CD4-positive, alpha-beta T cell treated with Interleukin-10 for 1 hour (primary cell): ENCODE measurements at places on chromosomes 16 and 17.

DNA sequence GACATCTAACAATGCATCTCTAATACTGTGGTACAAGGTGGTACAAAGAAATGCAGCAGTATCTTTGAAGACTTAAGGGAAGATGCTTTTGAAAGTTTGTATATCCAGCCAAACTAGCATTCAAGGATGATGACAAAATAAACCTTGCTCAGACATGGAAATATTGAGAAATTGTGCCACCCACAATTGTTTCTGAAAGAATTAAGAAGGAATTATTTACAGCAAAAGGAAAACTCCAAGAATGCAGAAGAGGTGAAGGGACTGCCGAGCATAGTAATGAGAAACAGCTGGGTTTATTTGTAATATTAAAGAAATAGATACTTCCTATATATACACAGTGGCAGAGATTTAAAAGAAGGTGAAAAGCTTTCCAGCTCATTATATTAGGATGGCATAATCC lies 29.5 kb downstream of the PMFBP1 start:
- DNase-seq, result no peak

- no peak for DNase-seq
Measured at GRCh38 chr17:29864615-29865014, 65.4 kb downstream of the SSH2 start.

DNA sequence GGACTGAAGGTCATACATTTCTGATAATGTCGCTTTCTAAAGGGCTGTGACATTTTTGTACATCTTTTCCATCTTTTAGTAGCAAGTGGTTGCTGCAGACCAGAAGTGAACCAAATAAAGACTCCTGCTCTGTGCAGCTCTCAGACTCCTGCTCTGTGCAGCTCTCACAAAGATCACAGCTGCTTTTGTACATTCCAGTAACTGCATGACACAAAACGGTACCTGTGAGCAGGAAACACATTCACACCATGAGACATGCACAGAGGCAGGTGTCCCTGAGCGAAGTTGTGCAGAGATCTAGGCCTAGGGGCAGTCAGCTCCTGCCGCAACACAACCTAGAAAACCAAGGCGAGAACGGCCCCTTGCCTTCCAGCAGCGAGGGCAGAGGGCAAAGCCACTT lies 67.5 kb downstream of the KLHDC4 start:
- DNase-seq, result no peak

DNA sequence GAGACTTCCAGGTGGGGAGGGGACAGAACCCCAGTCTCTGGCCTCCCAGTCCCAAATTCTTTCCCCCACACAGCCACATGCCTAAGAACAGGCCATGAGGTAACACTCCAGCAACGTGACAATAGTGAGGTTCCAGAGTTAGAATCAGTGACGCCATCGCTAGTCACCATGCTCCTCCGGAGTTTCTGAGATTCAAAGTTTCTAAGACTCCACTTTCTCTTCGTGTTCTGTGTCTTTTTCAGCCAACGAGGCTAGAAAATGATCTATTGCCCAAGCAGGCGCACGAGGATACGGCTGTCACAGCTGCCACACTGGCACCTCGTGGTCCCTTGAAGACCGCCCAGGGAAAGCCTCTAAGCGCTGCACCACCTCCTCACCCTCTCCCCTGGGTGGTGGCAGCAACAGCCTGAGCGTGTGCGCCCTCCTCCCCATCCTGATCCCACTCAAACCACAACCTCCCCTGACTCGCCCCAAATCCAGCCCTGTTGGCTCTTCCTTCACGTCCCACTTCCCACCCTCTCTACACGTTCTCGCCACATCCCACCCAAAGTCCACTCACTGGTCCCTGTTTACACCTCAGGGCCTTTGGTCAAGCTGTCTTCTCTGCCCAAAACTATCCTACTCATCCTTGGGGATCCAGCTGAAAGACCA lies 1.0 kb downstream of the MCRIP1 start:
- peak; percentile 48 for DNase-seq

DNA sequence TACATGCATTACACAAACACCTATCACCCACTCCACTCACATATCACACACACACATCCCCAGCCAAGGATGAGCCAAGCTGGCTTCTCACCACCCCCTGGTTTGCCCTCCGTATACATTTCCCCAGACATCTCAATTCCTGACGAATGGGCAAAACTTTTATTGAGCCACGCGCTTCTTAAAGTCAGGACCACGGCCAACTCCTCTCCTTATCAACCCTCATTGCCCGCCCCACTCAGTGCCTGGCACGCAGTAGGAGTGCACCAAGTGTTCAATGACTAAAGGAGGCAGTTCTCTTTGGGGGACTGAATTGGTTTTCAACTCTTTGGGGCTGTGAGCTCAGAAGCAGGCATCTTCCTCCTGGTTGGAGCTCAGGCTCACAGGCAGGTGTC lies 22.5 kb upstream of the C16orf78 start:
- DNase-seq, result no peak

DNA sequence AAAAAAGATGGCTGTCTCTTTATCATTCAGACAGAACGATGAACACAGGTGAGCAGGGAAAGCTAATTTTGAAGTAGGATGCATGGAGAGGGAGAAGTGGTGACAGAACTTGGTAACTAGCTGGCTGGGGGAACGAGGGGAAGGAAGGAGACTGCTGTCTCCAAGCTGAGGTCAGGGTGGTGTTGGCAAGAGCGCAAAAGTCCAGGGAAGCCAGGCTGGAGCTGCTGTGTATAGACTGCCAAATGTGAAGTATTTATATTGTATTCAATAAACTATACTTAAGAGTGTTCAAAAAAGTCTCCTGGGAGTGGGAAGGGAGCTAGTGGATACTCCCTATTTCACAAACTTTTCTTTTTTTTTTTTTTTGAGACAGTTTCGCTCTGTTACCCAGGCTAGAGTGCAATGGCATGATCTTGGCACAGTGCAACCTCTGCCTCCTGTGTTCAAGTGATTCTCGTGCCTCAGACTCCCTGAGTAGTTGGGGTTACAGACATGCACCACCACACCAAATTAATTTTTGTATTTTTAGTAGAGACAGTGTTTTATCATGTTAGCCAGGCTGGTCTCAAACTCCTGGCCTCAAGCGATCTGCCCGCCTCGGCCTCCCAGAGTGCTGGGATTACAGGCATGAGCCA lies 8.2 kb downstream of the TMEM106A start:
- DNase-seq, result no peak

DNA sequence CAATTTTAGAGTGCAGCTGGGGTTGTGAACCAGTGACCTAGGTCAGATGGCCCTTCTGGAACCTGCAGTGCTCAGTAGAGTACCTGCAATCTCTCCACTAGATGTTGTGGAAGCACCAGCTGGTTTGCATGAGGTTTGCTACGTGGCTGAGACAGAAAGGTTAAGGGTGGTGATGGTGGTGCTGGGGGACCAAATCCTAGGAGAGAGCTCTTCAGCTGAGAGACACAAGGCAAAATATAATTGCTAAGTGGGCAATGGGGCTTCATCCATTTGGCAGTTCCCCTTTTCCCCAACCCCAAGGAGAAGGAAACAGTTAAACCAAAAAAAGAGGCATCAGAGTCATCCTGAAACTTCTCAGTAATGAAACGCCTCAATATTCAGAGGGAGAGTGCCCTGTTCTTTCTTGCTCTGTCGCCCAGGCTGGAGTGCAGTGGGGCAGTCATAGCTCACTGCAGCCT lies 13.9 kb downstream of the ITPRIPL2 start:
- no peak for DNase-seq

DNA sequence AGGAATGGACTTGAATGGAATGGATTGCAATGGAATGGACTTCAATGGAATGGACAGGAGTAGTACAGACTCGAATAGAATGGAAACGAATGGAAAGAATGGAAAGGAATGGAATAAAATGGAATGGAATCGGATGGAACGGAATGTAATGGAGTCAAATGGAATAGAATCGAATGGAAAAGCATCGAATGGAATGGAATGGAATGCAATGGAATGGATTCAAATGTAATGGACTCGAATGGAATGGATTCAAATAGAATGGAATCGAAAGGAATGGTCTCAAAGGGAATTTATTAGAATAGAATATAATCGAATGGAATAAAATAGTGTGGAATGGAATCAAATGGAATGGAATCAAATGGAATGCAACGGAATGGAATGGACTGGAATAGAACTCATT lies 484.9 kb upstream of the WSB1 start:
- no peak for DNase-seq

GRCh38 chr17:32604966-32605365 lies 118.2 kb downstream of the CDK5R1 start:
- DNase-seq, result no peak

- DNase-seq, result peak; percentile 36
Measured at GRCh38 chr17:45131616-45132319, 547 bp downstream of the PLCD3 start.

DNA sequence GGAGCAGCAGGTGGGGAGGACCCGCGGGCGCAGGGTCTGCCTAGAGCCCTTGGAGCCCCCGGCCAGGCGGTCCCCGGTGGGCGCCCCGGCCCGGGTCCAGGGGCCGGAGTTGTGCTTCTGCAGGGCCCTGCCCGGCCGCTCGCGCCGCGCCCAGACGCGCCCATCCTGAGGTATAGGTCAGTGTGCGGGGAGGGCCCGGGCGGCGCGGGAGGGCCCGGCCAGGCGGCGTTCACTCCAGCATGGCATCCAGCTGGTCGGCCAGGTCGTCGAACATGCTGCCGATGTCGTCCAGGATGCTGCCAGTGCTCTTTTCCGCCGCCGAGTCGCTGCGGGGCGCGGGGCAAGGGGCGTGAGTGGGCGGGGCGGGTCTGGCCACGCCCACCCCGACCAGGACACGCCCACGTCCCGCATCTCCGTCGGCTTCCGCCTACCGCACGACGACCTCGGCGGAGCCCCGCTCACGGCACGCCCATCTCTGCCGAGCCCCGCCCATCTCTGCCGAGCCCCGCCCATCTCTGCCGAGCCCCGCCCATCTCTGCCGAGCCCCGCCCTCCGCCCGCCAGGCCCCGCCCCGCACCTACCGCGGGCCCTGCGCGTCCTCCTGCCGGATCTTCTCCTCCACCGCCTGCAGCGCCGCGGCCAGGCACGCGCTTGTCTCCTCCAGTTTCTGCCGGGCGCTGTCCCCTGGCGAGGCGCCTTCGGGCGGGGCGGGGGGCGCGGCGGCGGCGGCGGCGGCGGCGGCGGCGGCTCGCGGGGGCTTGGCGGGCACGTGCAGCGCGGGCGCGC lies 17.9 kb downstream of the CASKIN1 start:
- DNase-seq, result peak; percentile 51

- no peak for DNase-seq
Measured at GRCh38 chr17:37327341-37328090, 48.3 kb upstream of the C17orf78 start.

- DNase-seq, result no peak
Measured at GRCh38 chr16:17289674-17290635, 180.8 kb downstream of the XYLT1 start.

DNA sequence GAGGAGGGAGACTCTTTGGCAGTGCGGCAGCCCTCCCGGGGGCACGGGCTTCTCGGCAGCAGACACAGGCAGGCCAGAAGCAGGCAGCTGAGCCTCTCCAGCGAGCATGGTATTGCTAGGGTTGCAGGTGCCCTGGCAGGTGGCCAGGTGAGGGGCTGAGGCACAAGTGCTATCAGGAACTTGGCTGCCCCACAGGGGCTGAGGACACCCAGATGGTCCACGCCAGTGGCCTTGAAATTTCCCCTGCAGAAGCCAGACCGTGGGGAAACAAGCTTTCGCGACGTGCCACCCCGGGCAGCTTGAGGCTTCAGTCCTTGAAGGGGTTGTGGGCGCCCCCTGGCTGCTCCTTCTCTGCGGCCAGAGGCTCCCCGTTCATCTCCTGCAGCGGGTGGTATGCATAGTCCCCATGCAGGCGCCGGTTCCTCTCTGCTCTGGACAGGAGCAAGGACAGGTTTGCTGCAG lies 8.5 kb downstream of the NAGPA start:
- no peak for DNase-seq

DNA sequence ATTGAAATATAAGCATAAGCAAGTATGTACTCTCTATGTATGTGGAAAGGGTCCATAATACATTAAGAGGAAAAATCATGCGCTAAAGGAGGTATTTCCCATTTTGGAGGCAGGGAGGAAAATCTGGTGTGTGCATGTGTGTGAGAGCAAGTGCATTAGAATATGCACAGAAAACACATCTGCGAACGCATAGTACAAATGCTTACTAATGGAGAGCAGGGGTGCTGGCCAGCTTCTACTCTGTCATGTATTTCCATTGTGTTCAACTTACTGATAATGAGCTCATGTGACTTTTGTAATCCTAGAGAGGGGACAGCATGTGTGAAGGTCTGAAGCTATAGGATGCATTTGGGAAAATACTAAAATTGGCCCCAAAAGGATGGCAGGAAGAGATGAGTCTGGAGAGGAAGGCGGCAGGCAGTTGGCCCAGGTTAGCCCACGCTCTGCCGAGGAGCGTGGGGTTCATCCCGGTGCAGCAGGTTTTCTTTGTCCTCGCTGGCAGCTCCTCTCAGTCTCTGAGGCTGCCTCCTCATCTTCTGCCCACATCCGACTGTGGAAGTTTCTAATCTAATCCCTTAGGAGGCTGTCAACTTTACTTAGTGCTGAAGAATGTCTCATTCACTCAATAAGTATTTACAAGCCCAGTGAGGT lies 17.8 kb upstream of the KSR1 start:
- DNase-seq, result no peak

DNA sequence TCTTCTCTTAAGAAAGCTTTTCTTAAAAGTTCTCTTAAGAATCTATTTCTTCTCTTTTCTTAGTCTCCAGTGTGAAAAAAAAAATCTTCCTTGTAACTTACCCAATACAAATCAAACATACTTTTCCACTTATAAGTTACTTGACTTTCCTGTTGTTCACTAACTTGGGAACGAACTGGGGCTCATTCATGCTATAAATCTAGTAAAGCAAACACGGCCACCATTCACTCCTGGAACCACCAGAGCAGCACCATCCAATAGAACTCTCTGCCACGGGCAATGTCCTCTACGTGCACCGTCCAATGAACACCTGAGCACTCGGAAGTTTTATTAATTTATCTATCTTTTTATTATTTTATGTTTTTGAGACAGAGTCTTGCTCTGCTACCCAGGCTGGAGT lies 20.8 kb downstream of the SRP68 start:
- no peak for DNase-seq

- DNase-seq, result no peak
Measured at GRCh38 chr16:66515596-66516508, 34.1 kb downstream of the TK2 start.

GRCh38 chr17:332023-332422 lies 20.6 kb downstream of the RPH3AL start:
- no peak for DNase-seq

DNA sequence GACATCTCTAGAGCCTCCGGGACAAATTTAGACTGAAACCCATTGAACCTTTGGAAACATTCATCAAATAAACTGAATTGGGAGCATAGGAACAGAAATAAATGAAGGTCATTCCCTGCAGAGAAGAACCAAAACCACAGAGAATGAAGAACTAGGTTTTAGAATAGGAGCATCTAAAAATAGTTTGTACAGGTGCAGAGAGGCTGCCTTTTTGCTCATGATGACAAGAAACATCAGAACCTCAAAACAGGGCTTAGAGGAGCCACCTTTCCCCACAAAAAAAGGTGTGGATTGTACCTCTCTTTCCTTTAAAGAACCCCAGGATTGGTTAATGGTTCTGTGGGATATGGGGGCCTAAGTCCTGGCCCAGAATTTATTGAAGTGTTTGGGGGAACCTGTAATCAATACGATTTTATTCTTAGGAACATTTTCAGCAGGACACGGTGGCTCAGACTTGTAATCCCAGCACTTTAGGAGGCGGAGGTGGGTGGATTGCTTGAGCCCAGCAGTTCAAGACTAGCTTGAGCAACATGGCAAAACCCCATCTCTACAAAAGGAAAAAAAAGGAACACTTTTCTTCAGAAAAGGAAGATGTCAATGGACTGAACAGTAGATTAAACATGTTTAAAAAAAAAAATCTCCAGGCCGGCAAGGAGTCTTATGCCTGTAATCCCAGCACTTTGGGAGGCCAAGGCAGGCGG lies 37.7 kb upstream of the SLC47A1 start:
- no peak for DNase-seq
